ENCODE measurements at places on chromosomes 16 and 17. TPM values are rescaled to one million over a fixed set of nuclear protein-coding genes. Genes with fewer than 3 reads are reported as not detected.

The SLC2A4 gene
- 3.5 TPM for total RNA-seq

- no peak for DNase-seq
Observed at GRCh38 chr16:78648517-78648916, 549.1 kb downstream of the WWOX start.

- no peak for DNase-seq
Observed at GRCh38 chr16:81996664-81997509, 14.4 kb downstream of the SDR42E1 start.

DNA sequence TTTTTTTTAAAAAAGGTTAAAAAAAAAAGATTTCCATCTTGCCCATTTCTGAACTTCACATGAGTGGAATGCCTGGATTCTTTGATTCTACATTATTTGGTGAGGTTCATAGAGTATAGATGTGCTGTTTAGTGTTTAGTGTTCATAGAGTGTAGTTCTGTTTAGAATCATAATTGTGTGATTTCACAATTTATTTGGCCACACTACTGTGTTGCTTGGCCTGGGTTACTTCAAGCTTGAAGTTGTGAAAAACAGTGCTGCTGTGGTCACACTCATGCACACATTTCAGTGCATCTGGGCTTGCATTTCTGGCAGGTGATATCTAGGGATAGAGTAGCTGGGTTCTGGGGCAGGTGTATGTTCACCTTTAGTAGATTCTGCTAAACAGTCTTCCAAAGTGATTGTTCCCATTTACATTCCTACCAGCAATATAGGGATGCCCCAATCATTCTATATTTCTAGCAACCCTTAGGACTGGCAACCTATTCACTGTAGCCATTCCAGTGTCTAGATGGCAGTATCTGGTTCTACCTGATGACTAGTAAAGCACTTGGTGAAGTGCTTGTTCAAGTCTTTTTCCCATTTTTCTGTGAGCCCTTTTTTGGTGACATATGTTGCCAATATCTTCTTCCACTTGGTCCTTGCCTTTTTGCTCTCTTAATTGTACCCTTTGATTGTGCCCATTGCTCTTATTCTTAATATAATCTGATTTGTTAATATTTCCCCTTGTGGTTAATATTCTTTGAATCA lies 50.6 kb upstream of the RBFOX3 start:
- no peak for DNase-seq

The SCARF1 gene
- 6.6 TPM for total RNA-seq

The ALOX15 gene
- 0.98 TPM for total RNA-seq
